Hepatic stellate cell (primary cell): ENCODE measurements at places on chromosomes 16 and 17.

GRCh38 chr16:48300391-48300856 lies 53.1 kb upstream of the ABCC11 start:
- peak; percentile 23 for DNase-seq

DNA sequence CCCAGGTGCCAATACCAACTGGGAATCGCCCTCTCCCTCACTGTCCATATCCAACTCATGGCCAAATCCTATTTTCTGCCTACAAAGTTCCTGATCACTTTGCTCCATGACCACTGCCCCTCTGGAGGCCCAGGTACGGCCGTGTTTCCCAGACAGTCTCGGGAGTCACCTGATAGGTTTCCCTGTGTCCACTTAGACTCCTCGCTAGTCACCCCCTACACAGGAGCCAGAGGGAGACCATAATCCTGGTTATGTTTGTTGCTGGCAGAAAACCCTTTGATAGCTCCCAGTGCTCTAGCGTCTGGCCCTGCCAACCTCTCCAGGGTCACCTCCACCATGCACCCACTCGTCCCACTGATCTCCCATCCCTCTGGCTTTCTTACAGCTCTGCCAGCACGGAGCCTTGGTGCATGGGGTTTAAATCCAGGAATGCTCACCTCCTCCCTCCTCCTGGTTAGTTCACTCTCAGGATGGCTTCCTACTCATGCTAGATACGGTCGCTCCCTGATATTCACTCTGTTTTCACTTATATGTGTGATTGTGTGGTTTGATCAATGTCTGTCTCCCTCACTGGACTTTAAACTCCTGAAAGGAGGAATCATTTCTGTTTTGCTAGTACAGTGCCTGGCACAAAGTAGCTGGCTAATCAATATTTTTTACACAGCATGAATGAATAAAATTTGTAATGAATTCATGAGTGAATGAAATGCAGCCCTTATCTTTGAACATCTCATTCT lies 7.5 kb upstream of the CALB2 start:
- no peak for DNase-seq

DNA sequence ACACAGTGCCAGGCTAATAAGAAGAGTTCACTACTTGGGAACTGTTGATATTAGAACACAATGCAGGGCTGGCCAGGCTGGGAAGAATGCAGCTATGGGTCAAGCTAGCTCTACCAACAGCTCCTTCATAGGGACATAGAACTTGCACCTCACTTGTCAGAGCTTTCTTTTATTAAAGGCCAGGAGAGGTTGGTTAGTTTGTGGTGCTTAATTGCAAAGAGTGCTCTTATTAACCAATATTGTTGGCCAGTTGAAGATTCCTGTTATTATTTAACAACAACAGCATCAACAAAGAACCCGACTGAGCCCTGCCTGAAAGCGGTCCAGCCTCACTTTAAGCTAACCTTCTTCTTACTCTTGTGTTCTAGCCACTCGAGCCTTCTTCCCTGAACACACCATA lies 43.4 kb upstream of the ANKFN1 start:
- no peak for DNase-seq

- no peak for DNase-seq
These were observed 9.5 kb upstream of the TCF25 start for GRCh38 chr16:89863741-89864526.

DNA sequence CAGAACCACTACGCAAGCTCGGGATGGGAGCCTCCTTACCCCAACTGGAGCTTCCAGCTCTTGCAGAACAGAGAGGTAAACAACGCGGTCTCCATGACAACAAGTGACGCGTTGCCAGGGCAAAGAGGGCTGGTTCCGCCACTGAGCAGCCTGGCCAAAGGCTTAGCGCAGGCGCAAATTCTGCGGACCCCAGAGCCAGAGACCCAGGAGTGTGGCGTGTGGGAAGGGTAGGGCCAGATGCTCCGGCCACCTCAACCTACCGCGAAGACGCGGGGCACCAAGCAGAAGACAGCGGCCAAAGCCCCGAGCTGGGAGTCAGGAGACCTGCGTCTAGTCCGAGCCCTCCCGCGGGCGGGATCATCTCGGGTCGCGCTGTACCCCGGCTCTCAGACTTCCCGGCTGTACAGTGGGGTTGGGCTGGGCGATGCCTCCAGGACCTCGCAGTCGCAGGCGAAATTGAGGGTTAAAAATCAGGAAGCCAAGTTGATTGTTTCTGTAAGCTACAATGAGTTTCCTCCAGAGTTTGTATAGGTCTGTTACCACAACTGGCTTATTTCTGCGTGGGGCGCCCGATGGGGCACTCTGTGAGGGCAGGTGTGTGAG lies at the start of gene TEKT1:
Gene TEKT1, minus strand, starts transcription at position 69 of the 603 bp plus-strand sequence. CDS start 1,353 bp downstream, outside the sequence.
- peak; percentile 20 for DNase-seq

GRCh38 chr16:15707332-15707731 lies 57.3 kb downstream of the NDE1 start:
- no peak for DNase-seq

GRCh38 chr17:8835106-8835505 lies 32.4 kb downstream of the PIK3R6 start:
- no peak for DNase-seq

DNA sequence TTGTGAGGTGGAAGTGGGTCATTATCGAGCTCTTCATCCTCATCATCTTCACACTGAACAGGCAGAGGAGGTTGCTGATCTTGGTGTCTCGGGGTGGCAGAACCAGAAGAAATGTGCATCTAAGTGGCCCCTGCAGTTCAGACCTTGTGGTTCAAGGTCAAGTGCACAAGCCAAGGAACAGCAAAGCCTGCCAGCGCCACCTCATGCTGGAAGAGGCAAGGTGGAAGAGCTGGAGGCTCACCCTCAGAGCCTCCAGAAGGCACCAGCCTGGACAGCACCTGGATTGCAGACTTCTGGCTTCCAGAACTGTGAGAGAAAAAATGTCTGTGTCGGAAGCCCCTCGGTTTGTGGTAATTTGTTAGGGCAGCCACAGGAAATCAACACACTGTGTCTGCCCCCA lies 32.7 kb downstream of the IFT140 start:
- DNase-seq = no peak

DNA sequence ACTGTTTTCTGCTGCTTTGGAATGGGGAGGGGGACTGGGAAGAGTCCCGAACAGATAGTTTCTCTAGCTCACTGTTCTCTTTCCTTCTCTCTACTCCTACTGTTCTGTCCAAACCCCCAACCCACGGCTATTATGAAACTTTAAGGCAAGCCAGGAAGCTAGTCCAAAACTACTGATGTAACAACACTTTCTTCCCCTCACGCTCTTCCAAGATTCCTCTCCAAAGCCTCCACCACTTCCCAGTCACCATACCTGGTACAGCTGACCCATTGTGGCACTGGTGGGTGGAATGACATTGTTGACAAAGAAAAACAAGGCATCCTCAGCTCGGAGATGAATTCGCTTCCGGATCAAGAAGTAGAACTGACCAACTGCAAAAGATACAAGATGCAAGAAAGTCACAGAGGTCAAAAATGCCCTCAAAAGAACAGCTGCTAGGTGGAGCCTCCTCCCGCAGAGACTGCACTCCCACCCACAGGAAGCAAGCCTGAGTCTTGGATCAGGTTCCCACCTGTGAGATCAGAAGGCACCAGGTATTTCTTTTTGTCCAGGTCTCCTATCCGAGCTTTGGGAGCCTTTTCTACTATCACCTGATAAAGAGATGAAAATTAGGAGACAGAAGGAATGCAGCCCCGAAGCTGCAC lies 1.0 kb downstream of the GABARAP start:
- DNase-seq = no peak

DNA sequence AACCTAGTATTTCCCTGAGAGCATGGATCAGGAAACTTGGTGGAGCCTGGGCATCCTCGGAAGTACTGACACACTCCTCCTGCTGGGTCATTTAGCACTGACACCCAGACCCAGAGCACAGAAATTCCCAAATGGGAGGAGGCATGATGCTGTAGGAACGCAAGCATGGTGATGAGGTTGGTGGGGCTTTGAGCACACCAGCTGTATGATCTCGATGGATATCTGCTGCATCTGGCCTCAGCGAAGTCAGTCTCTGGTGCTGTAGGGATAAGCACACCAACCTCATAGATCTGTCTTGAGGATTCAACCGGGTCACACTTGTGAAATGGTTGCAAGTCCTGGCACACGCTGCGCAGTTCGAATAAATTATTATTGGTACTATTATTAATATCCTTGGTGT lies 52.5 kb downstream of the SHISA6 start:
- no peak for DNase-seq

DNA sequence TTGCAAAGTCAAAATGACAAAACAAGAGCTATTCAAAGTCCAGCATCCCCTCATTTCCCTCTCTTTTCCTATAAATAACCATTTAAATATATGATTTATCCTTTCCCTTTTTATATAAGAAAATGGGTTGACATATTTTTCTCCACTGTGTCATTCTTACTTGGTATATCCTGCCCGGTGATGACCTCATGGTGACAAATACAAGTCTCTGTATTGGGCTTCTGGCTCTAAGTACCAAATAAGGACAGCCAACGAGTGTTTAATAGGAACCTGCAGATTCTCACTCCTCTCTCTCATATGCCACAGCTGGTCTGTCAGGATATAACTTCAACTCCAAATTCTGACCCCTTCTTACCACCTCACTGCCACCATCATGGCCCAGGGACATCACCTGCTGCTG lies 25.5 kb upstream of the CBLN1 start:
- no peak for DNase-seq

DNA sequence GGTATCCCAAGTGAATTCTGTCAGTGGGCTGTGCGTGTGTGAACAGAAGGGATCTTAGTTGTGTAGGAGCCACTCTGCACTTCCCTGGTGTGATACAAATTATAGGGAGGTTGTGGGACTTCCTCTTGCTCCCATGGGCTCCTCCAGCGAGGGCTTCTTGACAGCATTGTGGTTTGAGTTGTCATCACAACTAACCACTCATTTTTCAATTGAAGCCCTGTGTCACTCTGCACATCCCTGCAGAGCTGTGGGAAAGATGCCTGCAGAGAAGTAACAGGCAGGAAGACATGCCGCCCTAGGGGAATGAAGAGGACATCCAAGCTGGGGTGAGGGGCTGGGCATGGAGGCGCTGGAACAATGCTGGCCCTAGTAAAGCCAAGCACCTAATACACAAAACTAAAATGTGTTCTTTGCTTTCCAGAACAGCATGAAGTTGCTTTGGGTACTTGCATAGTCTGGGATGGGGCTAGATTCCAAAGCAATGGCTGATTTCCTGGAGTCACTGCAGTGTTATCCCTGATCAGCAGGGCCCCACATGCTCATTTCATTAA lies 692.5 kb downstream of the TOX3 start:
- DNase-seq = no peak

GRCh38 chr17:41814195-41814594 lies 1.4 kb downstream of the FKBP10 start:
- DNase-seq = no peak

- DNase-seq = no peak
These were observed 48.5 kb downstream of the RBFOX3 start for GRCh38 chr17:79562192-79562930.

DNA sequence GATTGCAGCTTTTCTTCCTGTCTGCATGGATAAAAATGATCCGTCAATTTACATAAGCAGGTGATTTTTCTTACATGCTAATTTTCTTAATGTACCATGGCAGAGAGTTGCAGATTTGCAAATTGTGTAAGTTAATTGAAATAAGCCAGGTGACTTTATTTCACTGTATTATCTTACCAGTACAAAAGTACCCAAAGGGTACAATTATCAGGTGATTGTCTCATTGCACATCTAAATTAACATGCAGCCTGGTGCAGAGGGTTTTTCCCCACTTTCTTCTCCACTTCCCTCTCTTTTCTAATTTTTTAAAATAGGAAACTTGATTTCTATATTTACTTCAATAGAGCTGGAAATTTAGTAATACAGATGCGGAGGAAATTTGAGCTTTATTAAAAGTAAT lies 11.2 kb downstream of the NLK start:
- no peak for DNase-seq

GRCh38 chr17:66552371-66552770 lies 250.0 kb downstream of the PRKCA start:
- DNase-seq = no peak

- DNase-seq = no peak
These were observed 54.5 kb upstream of the HLF start for GRCh38 chr17:55210292-55210691.

DNA sequence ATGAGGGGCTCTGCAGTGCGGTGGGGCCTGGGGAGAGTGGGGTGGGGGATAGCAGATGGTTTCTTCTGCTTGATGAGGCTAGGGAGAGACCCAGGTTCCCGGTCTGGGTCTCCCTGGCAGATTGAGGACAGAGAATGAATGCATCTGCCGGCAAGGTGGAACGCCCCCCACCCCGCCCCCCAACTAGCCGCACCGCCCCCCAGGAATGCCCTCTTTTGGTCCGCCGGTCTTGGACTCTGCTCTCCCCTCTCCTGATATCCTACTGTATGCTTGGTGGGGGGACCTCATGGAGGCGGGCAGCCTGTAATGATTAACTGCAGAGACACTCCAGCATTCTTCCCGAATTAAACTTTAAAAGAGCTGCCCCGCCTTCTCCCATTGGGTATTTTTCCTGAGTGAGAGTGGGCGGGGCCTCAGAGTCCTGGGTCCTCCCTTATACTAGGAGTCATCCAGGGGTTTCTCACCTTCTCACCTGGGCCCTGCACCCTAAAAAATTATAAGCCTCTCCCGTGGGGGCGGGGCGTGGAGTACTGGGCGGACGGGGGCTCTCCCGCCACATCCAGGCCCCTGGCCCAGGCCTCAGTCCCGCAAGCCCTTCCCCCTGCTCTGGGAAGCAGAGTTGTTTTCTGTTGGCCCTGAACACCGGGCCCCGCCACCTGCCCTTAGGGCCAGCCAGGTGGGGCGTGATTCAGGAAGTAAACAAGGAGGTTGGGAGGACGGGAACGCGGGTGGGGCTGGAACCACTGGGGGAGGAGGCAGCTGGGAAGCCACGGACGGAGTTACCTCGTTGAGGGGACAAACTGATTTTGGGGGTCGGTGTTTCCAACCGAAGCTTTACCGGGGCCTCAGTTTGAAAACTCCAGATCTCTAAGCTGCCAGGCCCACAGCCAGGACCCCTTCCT lies 1.5 kb downstream of the GRB7 start:
- DNase-seq = peak; percentile 74

DNA sequence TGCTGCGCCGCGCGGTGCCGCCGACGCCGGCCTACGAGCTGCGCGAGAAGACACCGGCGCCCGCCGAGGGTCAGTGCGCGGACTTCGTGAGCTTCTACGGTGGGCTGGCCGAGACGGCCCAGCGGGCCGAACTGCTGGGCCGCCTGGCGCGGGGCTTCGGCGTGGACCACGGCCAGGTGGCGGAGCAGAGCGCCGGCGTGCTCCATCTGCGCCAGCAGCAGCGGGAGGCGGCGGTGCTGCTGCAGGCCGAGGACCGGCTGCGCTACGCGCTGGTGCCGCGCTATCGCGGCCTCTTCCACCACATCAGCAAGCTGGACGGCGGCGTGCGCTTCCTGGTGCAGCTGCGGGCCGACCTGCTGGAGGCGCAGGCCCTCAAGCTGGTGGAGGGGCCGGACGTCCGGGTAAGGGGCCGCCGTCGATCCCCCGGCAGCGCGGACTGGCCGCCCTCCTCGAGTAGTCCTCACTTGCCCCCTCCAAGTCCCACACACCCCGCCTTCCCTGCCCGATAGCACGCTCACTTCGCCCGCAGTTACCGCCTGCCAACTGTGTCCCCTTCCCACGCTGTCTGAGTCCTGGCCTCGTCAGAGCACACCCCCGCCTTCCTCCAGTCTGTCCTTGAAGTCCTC lies 470 bp downstream of the MLYCD start:
- peak; percentile 61 for DNase-seq
